ENCODE measurements at places on chromosomes 4 and X. TPM values are rescaled to one million over a fixed set of nuclear protein-coding genes. Genes with fewer than 3 reads are reported as not detected.

- peak; percentile 21 for DNase-seq
These were observed 30.2 kb upstream of the NKX6-1 start for GRCh38 chr4:84529169-84529751.

DNA sequence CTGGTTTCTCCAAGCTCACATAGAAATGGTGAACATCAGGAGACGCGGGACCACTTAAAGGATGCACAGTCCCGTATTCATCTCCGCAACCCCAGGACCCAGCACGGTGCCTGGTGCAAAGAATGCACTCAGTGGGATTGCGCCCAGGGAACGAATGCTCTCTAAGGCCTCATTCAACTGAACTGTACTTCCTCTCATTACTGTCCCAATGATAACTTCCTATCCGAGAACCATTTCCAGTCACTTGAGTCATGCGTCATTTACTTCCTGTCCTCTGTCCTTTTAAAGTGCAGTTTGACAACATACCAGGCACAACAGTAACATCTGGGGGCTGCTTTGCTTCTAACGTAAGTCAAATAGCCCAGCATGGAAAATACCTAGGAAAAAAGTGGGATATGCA lies 75.7 kb downstream of the RBM47 start:
- DNase-seq, result peak; percentile 5

KIAA1210 gene
- total RNA-seq, result not detected

FATE1 gene
- not detected for total RNA-seq

POU4F2 gene
- not detected for total RNA-seq

DNA sequence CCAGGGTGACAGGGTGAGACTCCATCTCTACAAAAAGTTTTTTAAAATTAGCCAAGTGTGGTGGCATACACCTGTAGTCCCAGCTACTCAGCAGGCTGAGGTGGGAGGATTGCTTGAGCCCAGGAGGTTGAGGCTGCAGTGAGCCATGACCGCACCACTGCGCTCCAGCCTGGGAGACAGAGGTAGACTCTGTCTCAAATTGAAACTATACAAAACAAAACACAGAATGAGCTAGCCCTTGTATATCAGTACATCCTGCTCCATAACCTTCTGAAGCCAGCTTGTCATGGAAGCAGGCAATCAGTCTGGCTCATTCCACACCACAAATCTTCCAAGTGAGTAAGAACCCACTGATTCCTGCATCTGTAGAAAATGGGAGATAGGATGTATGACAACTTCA lies 49.0 kb downstream of the CD99L2 start:
- no peak for DNase-seq

All from dermis microvascular lymphatic vessel endothelial cell (primary cell).